ENCODE measurements at places on chromosomes 12 and 14. TPM values are rescaled to one million over a fixed set of nuclear protein-coding genes. Genes with fewer than 3 reads are reported as not detected.

Gene KLRC4
- total RNA-seq: 0.21 TPM

Gene ERG28
- total RNA-seq: 18.8 TPM

Gene CCDC38
- not detected for total RNA-seq

Gene LRRIQ1
- 0.79 TPM for total RNA-seq

Gene FZD10
- 0.92 TPM for total RNA-seq

Gene HOXC11
- not detected for total RNA-seq

Gene GLIPR1L1
- total RNA-seq: not detected

Gene KRT83
- not detected for total RNA-seq

Gene FLRT2
- total RNA-seq: 41.2 TPM

Gene HDAC7
- total RNA-seq: 44.4 TPM

Gene BHLHE41
- total RNA-seq: 0.35 TPM

Gene SPATA7
- total RNA-seq: 2.1 TPM

Gene CFAP73
- total RNA-seq: not detected

Gene CACNA1C
- total RNA-seq: not detected

Gene GCH1
- 4.4 TPM for total RNA-seq

Gene CFAP54
- 0.63 TPM for total RNA-seq

Gene TARBP2
- total RNA-seq: 46.5 TPM

Gene B4GALNT3
- total RNA-seq: 11.6 TPM

Gene MYH6
- not detected for total RNA-seq

Gene TTC9
- 14.1 TPM for total RNA-seq

Gene MEG3
- total RNA-seq: 41.2 TPM

Gene FICD
- total RNA-seq: 3.7 TPM

Gene SP7
- not detected for total RNA-seq

Gene GPR137C
- total RNA-seq: not detected

Gene P2RX2
- total RNA-seq: not detected

Gene TCL1B
- total RNA-seq: not detected

Gene CD163L1
- not detected for total RNA-seq

Gene KRT8
- total RNA-seq: 425 TPM

Gene TAS2R19
- total RNA-seq: 0.65 TPM

Gene WNT5B
- 8.7 TPM for total RNA-seq

Gene PLBD1
- 2.2 TPM for total RNA-seq

Gene IGF1
- not detected for total RNA-seq

Gene FOXN4
- not detected for total RNA-seq

Gene KRT3
- not detected for total RNA-seq

Gene LMNTD1
- not detected for total RNA-seq

Gene SAMD4A
- total RNA-seq: 7.3 TPM

Gene NUAK1
- total RNA-seq: 8.0 TPM

Gene MYF5
- total RNA-seq: not detected

Gene MIP
- total RNA-seq: not detected

Gene ITFG2
- 11.9 TPM for total RNA-seq

Gene ALKBH1
- 10.2 TPM for total RNA-seq

Gene GUCY2C
- not detected for total RNA-seq

Gene ZNF891
- total RNA-seq: 0.42 TPM
